ENCODE measurements at places on chromosomes 3 and 15.

DNA sequence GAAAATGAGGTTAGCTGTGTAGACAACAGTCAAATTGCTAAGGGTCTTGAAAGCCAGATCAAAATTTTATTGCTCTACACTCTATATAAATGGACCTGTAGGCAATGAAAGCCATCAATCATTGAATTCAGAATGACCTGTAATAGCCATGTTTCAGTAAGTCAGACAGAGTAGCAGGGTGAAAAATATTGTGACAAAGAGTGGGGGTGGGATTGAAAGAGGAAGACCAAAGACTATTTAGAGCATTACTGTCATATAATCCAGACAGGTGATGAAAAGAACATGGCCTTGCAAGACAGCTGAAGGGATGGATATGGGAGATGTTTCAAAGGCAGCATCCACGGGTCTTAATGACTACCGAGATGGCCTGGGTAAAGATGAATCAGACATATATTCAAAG is 22.2 kb downstream of the IFT57 start:
- DNase-seq, result no peak

GRCh38 chr3:154625756-154626155 is 195.8 kb upstream of the GPR149 start:
- DNase-seq, result no peak

DNA sequence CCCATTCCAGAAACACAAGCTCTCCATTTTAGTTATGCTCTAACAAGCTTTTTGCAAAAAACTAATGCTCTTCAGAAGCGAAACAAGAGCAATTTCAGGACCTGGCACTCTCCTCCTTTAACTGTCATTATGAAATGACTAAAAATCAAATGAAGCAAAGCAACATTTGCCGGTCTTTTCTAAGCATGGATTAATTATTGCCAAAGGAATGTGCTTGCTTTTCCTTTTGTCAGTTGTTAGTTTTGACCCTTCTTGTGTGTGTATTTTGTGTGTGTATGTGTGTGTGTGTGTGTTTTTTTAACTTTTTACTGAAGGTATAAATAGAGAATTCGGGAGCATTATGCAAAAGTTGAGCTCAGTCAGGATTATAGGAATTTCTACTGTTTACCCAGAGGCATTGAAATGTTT is 509.1 kb downstream of the TUSC7 start:
- no peak for DNase-seq

DNA sequence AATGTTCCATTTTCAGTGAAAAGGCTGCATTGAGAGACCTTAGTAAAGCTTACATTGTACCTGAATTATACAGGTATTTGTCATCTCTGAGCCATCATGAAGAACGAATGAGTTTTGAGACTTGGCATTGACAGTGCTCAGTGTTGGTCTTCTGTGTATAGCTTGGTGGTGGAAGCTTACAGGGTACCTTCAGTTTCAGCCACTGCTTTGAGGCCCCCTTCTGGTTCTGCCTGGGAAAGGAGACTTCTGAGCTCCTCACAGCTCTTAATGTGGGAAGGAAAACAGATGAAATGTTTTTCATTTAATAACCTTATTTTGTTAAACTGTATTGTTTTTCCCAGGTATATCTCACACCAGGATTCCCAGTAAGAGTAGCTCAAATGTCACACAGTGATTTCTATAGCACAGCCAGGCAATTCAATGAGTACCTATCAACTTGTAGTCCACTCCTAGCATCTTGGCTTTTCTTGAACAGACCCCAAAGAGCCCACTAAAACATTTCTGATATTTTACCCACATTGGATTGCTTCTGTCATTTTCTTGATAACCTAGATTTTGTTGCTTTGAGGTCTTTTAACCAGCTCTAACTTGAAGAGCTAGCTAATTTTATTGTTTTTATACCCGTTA is 5.6 kb downstream of the SERPINI1 start:
- no peak for DNase-seq

DNA sequence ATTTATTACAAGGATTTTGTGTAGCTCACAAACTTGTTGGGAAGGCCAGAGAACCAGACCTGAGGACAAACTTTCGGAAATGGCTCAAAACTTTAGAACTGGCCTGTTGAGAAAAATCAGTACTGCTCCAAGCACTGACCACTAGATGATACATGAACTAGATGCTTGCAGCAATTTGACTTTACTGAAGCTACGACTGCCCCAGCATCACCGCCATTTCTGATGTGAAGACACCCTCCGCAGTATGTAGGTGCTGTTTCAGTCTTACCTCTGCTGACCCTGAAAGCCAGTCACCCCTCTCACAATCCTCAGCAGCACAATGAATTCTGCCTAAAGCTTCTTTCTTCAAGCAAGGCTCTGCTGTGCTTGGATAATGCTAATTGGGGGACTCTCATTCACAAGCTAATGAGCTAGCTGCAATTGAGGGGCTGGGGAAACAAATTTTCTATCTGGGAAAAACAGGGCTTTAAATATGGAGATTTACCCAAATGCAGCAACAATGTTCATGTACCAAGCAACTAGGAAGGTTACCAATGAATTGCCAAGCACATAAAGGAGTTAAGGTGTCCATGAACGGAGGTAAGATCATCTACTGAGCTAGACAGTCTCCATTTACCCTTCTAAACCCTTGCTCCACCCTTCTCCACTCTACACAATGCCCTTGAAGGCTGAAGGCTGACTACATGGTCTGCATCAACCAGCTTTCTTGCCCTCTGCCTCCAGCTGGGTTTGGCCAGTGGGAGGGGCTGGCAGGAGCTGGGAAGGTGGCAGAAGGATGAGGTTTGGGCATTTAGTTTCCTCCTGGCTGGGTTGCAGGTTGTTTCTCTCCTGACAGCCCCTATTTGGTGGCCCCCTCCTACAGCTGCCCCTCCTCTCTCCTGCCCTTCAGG is 53.2 kb upstream of the FSTL1 start:
- no peak for DNase-seq

- no peak for DNase-seq
These were observed 82.6 kb downstream of the CEMIP start for GRCh38 chr15:80861731-80862170.

DNA sequence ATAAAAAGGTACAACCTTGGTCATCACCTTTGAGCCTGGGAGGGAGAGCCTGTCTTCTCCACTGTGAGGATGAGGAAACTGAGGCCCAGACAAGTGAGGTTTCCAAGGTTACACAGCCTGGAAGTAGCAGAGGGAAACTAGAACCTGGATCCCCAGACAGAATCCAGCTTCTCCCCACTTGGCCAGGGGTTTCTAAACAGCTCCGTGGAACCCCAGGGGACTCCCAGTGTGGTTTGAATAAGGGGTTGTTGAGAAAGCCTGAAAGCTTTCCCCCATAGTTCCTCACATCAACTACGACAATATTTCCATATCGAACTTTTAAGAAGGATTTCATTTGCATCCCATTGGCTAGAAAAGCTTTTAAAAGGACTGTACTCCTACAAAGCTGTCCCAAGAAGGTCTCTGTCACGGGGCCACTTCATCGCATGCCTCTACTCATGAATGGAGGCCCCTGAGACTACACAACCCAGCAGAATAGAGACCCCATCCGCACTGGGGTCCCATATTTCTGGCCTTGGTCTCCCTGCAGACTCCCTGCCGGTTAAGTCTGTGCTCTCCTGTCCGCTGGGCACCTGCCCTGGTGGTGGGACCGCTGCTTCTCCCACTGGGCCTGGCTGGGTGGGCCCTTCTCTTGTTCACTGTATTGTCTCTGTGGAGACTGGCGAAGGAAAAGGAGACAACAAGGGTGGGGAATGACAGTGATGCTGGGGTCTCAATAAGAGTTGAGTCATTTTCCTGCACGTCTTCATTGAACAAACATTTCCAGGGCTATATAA is 178.5 kb downstream of the SMAD6 start:
- no peak for DNase-seq

DNA sequence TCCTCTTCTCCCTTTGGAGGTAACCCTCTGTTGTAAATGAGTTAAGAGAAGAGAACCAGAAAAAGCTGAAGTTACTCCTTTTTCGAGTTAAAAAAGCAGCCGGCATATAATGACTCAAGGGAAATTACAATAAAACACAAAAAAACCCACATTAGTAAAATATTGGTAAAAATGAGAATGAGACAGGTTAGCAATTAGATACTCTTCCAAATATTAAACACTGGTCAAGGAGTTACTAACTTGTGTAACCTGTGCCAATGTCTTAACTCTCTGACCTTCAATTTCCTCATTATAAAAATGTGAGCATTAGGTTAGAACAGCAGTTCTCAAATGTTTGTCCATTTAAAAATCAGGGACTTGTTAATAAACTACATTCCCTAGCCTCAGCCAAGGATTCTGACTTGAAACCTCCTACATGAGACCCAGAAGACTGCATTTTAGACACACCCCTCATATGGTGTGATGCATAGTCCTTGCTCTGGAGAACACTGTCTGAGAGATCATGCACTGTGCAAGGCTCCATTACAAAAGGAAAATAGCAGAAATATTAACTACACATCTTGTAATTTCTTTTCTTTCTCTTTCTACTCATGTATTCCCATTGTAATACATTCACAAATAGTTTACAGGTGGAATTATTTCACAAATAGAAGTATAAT is 42.7 kb upstream of the TOP2B start:
- DNase-seq, result no peak

DNA sequence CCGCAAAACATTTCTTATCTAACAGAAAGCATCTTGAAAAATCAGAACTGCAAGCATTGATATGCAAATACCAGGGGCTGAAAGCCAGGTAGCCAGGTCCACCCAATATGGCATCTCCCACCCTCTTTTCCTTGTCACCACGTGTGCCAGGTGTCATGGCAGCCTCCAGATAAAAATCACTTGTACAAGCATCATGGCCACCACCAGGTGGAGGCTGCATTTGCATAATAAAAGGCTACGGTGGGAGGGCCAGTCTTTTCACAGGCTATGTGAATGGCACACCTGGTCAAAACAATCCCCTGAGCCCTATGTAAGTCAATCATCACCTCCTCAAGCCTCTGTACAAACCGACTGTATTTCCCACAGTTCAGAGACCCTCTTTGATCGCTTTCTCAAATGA is 1233.1 kb upstream of the ALCAM start:
- no peak for DNase-seq

DNA sequence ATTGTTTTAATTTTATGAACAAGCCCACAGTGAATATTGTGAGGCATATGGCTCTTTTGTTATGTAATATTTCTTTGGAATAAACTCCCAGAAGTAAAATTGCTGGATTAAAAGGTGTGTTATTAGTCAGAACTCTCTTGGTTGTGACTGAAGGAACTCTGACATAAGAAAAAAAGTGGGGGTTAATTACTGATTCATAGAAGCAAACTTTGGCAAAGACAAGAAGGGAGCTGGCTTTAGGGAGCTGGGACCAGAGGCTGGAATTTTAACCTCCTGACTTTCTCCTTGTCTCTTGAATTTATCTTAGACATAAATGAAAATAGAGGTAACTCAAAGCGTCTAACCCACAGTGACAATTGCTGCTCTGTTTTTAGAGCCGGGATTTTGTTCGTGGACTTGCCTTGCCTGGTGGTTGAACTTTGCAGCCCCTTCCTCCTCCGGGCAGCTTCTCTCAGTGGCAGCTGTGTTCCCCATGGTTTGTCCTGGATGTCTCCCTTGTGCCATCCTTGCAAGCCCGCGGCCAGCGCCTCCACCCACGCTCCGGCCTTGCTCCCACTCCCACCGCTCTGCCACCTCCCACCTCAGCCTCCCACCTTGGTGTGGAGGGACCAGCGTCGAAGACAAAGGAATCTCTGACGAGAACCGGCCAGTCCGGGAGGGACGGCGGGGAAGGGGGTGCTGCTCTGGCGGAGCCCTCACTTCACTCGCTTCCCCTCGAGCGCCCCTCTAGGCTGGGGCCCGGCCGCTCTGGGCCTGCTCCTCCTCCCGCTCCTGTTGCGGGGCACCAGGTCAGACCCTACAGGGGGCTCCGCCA is 28.0 kb downstream of the ARHGAP31 start:
- no peak for DNase-seq

- DNase-seq, result no peak
These were observed 619 bp downstream of the TTBK2 start for GRCh38 chr15:42919799-42920518.

- no peak for DNase-seq
These were observed 25.8 kb upstream of the PSMD6 start for GRCh38 chr3:64049136-64049535.

GRCh38 chr3:112736805-112737566 is 96.0 kb upstream of the CCDC80 start:
- DNase-seq, result no peak

DNA sequence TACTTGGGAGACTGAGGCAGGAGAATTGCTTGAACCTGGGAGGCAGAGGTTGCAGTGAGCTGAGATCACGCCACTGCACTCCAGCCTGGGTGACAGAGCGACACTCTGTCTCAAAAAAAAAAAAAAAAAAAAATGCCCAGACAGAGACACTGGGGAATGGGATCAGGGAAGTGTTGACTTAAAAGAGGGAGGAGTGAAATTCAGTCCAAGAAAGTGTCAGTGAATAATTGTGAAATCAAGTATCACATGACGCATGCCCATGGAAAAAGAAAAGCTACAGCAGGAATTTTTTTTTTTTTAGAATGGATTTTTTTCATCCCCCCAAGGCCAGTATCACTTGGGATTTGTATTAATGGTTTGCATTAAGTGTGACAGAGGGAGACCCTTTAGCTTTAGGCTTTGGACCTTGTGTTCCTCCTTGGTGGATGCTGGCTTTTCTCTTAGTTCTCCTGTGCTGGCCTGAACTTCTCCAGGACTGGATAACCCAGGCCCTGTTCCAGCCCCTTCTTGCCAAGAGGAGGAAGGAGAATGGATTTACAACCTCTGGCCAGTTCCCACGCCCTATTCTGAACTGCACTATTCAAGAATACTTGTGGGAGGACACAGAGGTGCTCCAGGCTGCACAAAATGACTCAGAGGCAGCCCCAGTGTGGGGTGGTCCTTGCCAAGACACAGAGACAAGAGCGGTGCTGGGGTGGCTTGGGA is 36.7 kb upstream of the ZNF774 start:
- DNase-seq, result no peak

- DNase-seq, result no peak
These were observed 49.1 kb downstream of the AMOTL2 start for GRCh38 chr3:134325061-134325705.

DNA sequence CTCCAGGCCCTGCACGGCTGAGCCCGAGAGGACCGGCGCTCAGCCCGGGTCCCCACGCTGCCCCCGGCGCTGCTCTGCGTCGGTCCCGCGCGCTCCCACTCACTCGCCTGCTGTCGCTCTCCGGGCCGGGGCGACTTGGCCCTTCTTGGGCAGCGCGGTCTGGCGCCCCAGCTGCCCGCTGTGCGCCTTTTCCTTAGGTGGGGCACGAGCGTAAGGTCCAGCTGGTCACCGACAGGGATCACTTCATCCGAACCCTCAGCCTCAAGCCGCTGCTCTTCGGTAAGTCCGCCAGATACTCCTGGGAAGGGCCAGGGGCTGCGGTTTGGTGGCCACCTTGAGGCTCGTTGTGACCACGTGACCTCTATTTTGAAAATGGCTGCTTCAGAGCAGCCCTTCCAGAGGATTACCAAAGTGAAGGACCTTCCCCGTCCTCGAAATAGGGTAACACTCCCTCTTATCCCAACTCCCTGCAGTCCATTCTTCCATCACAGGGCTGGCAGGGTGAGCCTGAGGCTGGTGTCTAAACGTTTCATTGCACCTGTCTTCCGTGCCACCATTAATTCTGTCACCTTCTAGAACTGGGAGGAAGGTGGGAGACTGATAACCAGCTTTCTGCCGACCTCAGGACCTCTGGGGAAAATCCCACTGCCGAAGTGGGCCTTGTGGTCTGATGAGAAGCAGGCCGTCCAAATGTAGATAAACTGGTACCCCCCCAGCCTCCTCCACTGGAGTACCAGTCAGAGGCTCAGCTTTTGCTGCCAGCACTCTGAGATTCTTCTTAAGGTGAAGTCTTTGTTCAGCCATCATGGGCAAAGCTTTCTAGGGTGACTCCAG is 812 bp downstream of the P4HTM start:
- DNase-seq, result no peak

Measured in stimulated activated CD8-positive, alpha-beta memory T cell treated with anti-CD3 and anti-CD28 coated beads, Interleukin-15, amount 100 ng/mL, for 24 hours (primary cell).